ENCODE measurements at places on chromosomes 3 and 15.

- DNase-seq = no peak
Measured at GRCh38 chr3:70982284-70982683, 601.2 kb downstream of the FOXP1 start.

DNA sequence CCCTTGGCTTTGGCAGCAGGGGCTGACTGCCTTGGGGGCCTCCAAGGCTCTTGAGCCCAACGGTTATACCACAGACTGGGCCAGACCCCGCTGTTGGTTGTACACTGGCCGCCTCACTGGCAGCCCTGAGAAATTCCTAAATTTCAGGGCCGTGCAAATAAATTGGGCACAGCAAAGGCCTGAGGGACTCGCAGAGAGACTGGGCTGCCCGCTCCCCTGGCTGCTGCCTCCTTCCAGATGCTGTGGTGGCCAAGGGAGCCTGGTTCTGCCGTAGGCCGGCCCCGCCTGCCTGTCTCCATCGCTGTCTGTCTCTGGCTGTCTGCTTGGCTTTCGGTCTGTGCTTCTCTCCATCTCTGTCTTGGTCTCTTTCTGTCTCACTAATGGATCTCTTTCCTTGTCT, 9.0 kb downstream of the FBLN2 start:
- no peak for DNase-seq

DNA sequence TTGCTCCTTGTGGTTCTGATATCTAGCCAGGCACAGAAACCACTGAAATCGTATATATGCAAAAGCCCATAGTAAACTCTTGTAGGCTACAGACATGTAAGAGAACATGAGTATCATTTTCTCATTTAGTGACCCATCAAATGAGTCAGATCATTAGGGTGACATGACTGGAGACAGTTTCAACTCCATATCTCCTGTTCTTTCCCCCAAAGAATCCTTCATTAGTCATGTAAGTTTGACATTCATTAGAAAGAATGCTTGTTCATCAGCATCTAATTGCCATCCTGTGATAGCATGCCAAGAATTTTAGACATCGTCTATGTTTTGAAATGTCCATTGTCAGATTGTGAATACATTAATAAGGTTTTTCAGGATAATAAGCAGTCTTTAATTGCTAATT, 264.9 kb upstream of the TPM1 start:
- no peak for DNase-seq

GRCh38 chr3:113910966-113911365, 36.8 kb upstream of the ZDHHC23 start:
- no peak for DNase-seq

- DNase-seq = no peak
Measured at GRCh38 chr3:127987309-127987995, 64.8 kb upstream of the SEC61A1 start.
